ENCODE measurements at places on chromosomes 7 and 10.

GRCh38 chr10:43821103-43821502, 172.4 kb upstream of the ZNF32 start:
- DNase-seq = no peak

GRCh38 chr7:38220452-38220851, 42.4 kb downstream of the STARD3NL start:
- no peak for DNase-seq

GRCh38 chr10:84685047-84685660, 356.8 kb downstream of the CCSER2 start:
- no peak for DNase-seq

DNA sequence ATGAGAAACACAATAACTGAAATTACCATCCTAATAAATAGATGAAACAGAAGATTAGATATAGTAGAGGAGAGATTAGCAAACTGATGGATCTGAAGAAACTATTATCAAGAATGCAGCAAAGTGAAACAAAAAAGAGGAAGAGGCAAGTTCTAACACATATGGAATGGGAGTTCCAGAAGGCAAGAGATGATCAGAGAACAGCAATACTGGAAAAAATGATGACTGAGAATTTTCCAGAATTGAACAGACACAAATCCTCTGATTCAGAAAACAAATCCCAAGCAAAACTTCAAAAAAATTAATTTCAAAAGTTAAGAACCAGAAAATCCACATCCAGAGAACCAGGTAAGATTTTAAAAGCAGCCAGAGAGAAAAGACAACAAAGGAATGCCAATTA, 20.2 kb upstream of the CYREN start:
- no peak for DNase-seq

DNA sequence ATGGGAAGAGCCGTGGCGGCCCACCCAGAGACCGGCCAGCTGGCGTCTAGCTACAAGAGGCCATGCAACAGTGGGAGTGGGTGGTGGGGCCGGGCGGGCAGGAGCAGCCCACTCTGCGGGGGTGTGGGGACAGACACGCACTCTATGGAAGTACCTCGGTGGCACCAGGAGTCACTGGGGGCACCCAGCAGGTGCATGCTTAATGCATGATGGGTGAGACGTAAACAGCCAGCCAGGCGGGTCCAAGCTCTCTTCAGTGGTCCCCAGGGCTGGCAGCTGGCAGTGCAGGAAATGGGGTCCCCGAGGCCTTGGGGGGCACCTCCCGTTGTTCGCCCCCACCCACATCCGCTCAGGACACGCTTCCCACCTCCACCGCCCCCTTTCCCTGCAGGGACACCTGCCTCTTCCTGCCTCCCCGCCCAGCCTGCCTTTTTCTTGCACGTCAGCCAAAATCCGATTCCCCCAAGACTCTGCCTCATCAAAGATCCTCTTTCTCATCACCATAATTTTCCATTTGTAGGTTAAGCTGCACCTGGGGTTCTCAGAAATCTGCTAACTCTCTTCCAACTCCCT, 22.6 kb upstream of the PSMG3 start:
- DNase-seq = peak; percentile 2

DNA sequence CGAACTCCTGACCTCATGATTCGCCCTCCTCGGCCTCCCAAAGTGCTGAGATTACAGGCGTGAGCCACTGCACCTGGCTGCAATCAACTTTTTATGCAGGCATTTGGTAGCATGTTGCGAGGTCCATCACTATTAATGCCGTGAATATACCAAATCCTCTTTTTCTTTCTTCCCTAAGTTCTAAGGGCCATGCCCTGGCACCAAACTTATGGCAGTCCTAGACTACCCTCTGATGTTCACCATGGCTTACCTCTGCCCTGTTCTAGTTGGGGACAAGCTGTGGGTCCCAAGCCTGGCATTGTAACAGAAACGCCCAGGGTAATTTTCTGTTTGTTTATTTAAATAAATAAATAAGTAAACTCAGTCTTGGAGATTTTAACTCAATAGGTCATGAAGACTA, 13.3 kb downstream of the PRSS2 start:
- DNase-seq = no peak

DNA sequence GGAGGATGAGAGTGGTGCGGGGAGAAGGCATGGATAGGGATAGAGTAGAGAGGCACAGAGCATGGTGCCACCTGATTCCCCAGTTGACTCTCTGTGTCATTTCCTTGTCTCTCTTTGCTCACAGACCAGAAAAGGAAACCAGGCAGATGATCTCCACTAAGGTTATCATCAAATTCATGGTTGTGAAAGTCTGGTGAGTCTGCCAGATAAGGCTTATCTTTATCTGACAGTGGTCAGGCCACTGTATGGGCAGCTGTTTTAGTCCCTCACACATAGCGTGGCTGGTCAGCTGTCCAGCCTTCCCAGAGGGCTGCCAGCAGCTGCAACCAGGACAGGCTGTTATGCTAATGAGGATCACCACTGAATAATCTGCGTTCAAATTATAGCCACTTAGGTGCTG, 99.0 kb downstream of the ADRA2A start:
- DNase-seq = no peak

- no peak for DNase-seq
Measured at GRCh38 chr7:20030915-20031362, 186.2 kb downstream of the MACC1 start.

DNA sequence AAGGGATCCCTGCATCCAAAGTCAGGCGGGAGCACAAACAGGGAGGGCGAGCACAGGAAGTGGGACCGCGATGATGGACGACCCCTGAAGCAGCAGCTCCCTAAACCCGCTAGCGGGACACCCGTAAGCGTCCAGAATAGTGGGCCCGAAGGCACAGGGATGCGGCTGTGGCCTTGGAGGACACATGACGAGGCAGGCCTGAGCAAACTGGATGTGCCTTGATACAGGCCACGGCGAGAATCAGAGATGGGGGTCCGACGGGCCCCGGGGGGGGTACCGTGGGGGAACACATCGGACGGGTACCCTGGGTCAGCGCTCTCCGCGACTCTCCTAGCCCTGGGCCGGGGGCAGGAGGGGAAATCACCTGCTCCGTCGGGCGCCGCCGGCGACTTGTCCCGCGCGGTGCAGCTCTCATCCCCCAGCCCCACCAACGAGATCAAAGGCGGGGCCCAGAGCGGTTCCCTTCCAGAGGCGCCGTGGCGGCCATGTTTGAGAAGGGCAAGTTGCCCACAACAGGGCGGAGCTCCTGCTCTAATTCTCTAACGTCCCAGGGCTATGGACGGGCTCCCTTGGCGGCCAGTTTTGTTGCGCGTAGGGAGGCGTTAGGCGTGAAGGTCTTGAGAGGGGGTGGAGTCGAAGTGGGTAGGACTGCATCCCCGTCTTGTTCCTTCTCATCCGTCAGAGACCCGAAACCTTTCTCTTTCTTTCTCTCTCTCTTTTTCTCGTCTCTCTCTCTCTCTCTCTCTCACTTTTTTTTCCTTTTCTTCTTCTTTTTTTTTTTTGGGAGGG, at the start of gene CUEDC2:
CUEDC2 (minus strand) TSS at position 413 of the 789 bp plus-strand sequence. CDS start 7,386 bp downstream, outside the sequence.
- DNase-seq = peak; percentile 97

DNA sequence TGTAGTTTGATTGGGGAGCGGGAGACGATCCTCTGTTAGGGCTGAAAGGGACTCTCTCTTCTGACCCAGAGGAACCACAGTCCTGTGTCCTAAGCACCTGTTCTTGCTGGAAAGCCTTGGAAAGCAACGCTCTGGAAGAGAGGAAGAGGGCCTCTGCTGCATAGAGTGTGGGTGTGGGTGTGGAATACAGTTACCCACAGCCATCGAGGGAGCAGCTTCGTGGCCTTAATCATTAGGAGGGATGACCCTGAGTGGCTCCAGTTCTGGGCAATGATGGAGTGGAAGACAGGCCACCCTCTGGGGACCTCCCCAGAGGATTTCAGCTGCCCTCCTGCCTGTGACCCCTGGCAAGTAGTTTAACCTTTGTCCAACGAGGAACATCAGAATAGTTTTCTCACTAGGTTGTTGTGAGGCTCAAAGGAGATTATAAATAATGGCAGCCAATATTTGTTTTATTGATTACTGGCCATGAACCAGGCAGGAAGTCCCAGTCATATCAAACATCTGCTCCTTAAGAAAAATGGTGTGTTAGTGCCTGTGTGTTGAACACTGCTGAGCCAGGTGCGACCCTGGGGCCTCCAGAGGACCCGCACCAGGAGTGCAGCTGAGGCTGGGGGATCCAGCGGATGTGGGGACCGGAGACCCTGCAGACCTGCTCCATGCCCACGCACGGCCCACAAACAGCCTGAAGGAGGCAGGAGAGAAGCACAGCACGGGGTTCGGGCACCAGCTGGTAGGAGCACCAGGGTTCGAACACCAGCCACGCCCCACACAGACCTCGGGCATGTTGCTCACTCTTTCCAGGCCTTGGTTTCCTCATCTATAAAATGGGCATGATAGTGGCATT, 35.6 kb downstream of the FAM241B start:
- DNase-seq = no peak

- DNase-seq = no peak
Measured at GRCh38 chr7:128865996-128866877, 3.6 kb downstream of the ATP6V1F start.

GRCh38 chr7:43570688-43571365, 12.1 kb upstream of the STK17A start:
- DNase-seq = no peak

DNA sequence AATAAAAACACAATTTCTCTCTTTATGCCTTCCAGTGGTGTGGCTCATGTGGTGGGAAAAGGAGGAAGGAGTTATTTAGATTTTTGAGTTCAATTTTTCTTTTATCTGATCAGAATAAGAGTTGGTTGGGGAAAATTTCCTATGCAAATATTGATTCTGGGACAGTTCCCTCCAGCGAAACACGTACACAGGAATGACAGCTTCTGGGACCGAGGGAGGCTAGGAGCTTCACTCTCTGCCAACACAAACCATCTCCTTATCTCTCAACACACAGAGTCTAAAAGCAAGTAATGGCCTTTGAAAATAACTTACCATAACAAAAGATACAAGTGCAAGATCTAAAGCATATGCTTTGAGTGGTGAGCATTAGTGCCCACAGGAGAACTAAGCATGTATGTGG, 122.7 kb downstream of the RAPGEF5 start:
- DNase-seq = no peak

- DNase-seq = no peak
Measured at GRCh38 chr7:91835091-91835825, 45.2 kb downstream of the MTERF1 start.

DNA sequence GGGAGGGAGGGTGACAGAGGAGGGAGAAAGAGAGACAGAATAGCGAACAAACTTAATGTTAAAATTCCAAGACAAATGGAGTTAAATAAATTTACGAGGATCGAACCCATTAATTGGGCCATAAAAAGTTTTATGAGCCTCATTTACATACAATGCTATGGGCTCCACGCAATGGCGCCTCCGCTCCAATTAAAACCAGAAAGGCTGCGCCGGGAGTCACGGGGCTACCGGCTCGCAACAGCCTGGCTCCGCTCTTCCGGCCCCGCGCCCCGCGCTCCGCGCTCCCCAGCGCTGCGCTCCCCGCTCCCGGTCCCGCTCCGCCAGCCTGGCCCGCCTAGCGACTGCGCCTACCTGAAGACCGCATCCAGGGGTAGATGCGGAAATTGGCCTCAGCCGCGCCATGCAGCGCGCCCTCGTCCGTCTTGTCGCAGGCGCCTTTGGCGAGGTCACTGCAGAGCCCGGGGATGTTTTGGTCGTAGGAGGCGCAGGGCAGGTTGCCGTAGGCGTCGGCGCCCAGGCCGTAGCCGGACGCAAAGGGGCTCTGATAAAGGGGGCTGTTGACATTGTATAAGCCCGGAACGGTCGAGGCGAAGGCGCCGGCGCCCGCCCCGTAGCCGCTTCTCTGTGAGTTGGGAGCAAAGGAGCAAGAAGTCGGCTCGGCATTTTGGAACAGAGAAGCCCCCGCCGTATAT, 513 bp downstream of the HOXA7 start:
- peak; percentile 7 for DNase-seq

- DNase-seq = no peak
Measured at GRCh38 chr7:94392393-94392786, 2.3 kb upstream of the COL1A2 start.
